NCI-H1694 treated with DMSO at 0.1 percent for 48 hours (cell line): ENCODE measurements at places on chromosomes 7 and 10.

- DNase-seq: no peak
Observed at GRCh38 chr7:44087911-44088838, 5.8 kb upstream of the POLM start.

- no peak for DNase-seq
Observed at GRCh38 chr10:62154231-62154630, 114.4 kb downstream of the RTKN2 start.

- DNase-seq: no peak
Observed at GRCh38 chr10:5812283-5813090, 747 bp downstream of the GDI2 start.

DNA sequence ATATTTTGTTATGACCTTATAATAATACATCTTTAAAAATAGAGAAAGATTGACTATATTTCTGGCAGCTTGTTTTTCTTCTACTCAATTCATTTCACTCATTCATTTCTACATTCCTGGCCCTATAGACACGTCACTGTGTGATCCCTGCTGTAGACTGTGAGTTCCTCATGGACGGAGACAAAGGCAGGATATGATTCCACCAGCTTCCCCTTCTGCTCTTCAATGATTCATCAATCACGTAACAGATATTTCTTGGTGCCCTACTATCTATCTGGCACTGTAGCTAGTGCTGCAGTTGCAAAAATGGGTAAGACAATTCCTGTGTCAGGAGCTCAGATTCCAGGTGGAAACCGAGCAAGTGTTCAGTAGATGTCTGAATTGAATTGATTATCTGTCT is 415.0 kb downstream of the SFMBT2 start:
- no peak for DNase-seq

DNA sequence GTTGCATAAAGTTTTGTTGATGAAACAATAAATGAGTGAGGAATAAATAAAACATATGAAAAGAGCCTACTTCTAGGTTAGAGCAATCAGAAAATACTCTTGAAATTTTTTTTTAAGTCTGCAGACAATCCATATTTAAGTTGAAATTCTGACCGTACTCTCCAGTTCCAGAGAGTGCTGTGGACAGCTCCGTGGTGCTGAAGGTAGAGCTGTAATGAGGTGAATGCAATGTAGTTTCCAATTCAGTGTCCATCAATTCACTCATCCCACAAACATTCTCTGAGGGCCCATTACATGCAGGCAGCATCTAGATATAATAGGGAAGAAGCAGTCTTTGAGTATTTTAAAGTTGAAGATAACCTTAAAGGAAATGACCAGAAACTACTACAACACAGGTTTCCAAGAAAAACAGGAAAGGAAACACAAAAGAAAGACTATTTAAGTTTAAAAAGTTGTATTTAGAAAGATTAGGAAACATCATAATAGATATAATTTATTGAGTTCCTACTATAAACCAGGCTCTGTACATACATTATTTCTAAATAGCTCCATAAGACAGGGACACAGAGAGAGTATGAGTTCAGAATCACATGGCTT is 44.0 kb upstream of the CRTAC1 start:
- DNase-seq: no peak

- DNase-seq: no peak
Observed at GRCh38 chr7:1252540-1253090, 19.9 kb downstream of the UNCX start.

DNA sequence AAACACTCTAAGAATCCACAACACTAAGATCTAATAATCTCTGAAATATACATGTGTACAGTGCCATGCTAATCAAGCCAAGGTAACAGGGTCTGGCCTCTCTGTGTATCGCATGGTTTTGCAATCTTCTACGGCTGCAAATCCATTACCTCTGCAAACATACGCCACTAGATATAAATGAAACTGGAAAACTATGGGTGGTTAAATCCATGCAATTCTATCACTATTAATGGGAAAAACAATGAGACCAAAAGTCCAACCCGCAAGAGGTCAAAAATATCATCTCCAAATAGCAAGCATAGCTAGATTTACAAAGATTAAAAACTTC is 23.0 kb downstream of the SGCE start:
- DNase-seq: no peak

GRCh38 chr10:7507887-7508726 is 97.3 kb upstream of the SFMBT2 start:
- no peak for DNase-seq

- no peak for DNase-seq
Observed at GRCh38 chr7:29454464-29454863, 109.2 kb upstream of the PRR15 start.

DNA sequence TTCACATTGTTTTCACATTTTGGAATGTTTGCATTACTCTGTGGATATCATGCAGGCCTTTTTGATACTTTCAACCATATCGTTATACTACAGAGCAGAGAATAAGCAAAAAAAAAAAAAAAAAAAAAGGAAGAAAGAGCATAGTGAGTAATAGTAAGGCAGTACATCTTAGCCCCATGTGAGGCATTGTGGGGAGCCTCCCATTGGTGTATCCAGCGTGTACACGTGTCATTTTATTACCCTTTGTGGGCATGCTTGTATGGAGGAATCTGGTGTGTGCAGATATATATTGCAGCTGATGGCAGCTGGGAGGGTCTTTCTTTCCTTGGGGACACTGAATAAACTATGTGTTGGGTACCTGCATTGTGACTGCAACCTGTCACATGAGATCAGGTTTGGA is 19.6 kb downstream of the R3HCC1L start:
- no peak for DNase-seq

DNA sequence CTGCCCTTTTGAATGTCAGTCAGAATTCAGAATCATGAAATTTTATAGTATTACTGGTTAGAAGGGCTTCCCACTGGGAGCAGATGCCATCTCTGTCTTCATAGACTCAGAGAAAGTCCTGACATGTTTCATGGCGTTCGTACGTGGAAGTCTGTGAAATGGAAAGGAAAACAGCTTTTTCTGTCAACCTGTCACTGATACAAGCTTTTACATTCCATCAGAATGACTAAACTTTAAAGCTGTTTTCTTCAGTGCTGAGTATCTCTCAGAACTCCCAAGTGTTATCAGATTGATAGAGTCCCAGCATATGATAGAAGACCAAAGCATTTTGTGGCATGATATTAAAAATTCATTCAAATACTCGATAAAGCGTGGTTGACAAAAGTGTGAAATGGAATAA is 726.7 kb upstream of the GALNT17 start:
- DNase-seq: peak; percentile 71

DNA sequence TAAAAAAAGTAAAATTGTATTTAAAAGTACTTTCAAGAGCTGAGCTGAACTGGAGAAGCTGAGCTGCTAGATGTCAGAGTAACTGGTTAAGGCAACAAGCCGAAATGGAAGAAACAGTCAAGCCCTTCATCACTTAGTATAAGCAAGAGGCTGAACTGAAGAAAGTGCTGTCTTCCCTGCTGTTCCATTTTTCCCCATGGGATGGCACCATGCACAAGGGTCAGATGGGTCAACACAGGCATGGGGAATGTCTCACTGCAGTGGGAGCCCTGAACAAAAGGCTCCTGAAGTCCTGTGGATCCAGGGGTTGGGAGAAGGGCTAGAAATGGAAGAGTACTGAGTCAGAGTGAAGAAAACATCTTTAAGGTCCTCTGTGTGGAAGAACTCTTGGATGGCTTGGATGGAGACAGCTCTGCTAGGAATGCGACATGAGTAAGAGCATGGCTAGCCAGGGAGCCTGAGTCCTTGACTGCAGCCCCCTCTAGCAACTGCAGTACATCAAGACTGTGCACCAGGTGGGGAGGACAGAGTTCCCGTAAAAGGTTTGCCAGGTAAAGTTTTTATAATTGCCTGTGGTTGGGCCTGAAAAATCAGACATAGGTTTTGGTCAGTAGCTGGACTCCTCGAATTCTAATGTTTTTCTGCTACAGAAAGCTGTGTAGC is 348.3 kb downstream of the GPR158 start:
- DNase-seq: no peak

- DNase-seq: no peak
Observed at GRCh38 chr7:75905785-75906604, 9.0 kb upstream of the POR start.

DNA sequence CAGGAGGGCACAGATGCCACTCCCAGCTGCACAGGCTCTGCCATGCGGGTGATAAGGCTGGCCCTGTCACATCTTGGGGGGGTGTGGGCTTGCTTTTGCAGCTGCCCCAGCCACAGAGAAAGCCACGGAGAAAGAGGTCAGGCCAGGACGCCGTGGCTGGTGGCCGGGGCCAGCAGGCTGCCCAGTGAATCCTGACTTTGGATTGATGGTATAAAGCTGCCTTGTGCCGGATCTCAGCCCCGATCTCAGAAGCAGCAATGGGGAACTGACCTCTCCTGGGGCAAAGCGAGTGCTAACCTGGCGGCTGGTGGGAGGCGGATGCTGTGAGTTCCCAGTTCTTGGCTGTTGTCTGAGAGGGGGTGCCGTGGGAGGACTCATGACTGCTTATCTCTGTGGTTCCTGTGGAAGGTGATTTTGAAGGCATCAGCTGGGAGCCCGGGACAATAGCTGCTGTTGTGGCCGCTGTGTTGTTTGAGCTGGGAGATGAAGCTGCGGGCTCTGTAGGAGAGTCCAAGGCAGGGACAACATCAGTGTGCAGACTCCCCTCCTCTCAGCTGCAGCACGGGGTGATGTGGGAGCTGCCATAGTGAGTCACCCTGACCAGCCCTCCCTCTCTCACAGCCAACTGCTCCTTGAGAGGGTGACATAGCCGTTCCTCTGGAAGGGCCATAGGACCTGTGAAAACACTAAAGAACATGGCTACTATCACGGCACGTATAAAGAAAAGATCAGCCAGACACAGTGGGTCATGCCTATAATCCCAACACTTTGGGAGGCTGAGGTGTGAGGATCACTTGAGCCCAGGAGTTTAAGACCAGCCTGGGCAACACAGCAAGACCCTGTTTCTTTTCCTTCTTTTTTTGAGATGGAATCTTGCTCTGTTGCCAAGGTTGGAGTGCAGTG is 17.0 kb downstream of the IL15RA start:
- DNase-seq: no peak

DNA sequence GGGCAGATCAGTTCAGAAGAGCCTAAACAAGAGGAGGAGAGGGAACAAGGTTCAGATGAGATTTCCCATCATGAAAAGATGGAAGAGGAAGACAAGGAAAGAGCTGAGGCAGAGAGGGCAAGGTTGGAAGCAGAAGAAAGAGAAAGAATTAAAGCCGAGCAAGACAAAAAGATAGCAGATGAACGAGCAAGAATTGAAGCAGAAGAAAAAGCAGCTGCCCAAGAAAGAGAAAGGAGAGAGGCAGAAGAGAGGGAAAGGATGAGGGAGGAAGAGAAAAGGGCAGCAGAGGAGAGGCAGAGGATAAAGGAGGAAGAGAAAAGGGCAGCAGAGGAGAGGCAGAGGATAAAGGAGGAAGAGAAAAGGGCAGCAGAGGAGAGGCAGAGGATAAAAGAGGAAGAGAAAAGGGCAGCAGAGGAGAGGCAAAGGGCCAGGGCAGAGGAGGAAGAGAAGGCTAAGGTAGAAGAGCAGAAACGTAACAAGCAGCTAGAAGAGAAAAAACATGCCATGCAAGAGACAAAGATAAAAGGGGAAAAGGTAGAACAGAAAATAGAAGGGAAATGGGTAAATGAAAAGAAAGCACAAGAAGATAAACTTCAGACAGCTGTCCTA is 52.7 kb upstream of the AGBL3 start:
- no peak for DNase-seq

DNA sequence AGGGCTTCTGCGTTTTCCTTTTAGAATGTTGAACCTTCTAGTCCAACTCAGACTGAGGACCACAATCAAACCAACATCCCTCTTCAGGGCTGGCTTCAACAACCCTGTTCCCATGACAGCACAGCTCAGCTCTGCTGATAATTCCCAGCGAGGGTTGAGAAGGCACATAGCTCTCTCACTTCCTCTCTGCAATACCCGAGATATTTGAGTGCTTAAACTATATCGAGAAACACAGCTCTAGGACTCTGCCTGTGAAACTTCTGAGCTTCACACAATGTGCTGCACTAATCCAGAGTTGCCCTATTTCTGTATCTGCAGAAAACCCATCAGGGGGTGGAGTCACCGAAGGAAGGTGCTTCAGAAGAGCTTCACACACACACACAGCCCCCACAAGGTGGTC is 1.6 kb upstream of the ADARB2 start:
- DNase-seq: no peak

DNA sequence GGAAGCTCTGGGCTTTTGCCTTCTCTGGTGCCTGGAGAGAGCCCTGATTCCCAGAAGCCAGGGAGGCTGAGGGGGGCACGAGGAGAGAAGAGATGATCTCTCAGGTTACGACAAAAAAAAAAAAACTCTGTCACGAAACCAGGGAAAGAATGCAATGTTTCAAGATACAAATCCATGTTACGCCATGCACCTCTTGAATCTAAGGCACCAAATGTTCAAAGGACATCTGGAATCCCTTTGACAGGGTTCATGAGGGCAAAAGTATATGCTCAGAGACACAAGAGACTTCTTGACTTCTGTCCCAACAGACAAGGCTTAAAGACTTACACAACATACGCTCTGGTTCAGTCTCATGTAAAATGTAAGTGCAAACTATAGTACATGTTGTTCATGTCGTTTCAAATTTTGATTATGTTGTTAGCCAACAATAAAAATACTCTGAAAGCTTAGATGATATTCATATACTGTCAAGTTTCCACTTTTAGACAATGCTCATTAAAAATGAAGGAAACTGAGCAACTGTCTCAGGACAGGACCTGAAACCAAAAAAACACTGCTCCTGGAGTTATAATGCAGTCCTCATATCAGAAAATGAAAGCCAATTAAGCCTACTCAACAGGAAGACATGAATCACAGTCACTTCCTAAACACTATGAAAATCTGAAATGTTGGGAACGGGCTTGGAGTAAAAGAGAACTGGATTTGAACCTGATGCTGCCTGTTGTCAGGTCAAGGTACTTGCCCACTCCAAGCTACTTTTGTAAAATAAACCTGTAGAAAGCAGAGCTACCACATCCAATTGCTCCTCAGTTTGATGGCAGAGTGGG is 72.3 kb downstream of the CHCHD3 start:
- DNase-seq: no peak

DNA sequence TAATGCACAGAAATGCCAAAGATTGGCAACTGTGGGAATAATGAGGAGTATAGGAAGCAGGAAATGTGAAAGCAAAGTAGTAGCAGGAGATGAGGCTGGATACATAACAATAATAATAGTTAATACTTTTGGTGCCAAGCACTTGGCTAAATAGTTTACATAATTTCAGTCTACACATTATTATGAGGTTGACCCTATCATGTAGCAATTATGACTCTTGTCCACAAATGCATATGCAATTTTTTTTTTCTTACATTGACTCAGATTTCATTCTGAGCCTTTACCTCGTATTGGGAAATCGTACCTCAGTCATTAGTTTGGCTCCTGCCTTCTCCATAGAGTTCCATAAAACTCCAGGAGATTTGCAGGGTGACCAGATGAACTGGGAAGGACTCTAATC is 219.9 kb downstream of the SUGCT start:
- DNase-seq: no peak

- DNase-seq: no peak
Observed at GRCh38 chr10:96673318-96674099, 46.8 kb downstream of the PIK3AP1 start.

- DNase-seq: no peak
Observed at GRCh38 chr7:27097686-27098577, 2.1 kb upstream of the HOXA1 start.
